ENCODE measurements at places on chromosomes 12 and 14.
A peak's percentile ranks its signal among the peaks of the same experiment; 100 is the strongest.

- DNase-seq, result peak; percentile 79
Measured at GRCh38 chr14:100673085-100673806, 53.4 kb upstream of the DLK1 start.

- DNase-seq, result no peak
Measured at GRCh38 chr14:90750191-90750590, 66.0 kb downstream of the TTC7B start.

- DNase-seq, result no peak
Measured at GRCh38 chr14:105378199-105378598, 20.1 kb upstream of the TEX22 start.

DNA sequence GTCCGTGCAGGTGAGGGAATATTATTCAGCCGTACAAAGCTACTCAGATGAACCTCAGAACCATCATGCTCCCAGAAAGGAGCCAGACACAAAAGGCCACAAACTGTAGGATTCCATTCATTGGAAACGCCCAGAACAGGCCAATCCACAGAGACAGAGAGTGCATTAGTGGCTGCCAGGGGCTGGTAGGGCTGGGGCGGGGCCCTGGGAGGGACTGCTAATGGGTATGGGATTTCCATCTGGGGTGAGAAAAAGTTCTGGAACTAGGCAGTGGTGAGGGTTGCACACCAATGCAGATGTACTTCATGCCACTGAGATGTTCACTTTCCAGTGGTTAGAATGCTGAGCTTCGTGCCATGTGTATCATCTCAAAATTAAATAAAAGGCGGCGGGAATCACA, 101.1 kb downstream of the RFLNA start:
- no peak for DNase-seq

DNA sequence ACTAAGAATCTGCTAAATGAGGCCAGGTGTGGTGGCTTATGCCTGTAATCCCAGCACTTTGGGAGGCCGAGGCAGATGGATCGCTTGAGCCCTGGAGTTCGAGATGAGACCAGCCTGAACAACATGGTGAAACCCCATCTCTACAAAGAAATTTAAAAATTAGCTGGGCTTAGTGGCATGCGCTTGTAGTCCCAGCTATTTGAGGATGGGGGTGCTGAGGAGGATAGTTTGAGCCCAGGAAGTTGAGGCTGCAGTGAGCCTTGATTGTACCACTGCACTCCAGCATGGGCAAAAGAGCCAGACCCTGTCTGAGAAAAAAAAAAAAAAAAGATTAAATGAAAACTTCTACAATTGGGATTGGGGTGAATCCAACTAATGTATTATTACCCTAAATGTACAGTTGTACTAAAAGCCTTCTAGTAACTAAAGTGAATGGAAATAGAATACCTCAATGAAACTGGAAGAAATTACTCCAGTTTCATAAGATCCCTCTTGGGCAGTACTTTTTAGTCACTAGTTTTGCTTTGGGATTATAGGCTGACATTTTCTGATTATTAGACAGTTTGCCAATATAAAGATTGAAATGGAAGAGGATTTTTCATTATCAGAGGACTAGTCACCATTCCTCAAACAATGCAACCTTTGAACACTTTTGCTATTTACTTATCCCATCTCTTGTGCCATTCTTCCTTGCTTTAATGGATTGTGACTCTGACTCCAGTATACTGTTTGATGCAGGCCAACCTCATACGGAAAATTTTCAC, 14.3 kb downstream of the COCH start:
- DNase-seq, result no peak

GRCh38 chr14:95998656-95999055, 40.5 kb upstream of the C14orf132 start:
- peak; percentile 62 for DNase-seq

DNA sequence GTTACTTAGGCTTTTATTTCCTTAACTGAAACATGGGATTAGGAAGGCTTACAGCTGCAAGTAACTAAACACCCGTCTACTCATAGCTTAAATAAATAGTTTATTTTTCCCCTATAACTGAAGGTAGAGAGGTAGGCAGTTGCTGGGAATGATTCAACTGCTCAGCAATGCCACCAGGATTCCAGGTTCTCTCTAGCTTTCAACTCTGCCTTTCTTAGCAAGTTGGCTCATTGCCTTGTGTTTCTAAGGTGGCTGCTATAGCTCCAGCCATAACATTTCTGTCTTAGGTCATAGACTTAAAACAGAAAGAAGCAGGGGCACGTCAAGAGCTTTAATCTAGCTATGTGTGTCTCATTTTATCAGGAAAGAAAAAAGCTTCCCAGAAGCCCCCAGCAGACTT, 103.7 kb upstream of the MDM1 start:
- no peak for DNase-seq

DNA sequence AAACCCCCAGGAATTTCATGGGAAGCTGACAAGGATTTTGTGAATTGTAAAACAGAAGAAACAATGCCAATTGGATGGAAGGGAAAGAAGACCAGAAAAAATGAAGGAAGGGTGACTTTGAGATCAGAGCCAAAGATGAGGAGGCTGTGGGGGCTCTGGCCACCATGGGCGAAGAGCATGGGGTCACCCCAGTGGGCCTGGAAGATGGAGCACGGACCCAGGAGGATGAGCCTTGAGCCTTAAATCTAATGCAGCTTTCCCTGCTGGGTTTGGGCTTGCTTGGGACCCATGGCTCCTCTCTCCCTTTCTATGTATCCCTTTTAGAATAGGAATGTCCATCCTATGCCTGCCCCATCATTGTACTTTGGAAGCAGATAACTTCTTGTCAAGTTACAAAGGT, 322.2 kb downstream of the TMEM121 start:
- no peak for DNase-seq

GRCh38 chr12:56687223-56688128, 608 bp downstream of the PTGES3 start:
- DNase-seq, result peak; percentile 76

DNA sequence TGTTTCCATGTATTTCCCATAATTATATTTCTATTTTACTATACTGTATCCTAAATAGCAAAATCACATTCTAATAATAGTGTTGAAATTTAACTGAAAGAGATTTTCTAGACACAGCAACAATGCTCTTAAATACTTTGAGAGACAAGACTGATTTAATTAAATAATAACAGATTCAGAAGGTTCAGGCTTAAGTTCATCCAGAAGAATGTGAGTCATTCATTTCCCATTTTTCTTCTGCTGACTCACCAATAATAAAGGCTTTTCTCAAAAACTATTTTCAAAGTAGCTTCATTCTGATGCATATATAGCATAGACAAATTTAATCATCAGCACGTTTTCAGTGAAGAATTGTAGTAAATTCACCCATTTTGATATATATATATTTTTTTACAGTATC, 481.4 kb downstream of the MDGA2 start:
- DNase-seq, result no peak

DNA sequence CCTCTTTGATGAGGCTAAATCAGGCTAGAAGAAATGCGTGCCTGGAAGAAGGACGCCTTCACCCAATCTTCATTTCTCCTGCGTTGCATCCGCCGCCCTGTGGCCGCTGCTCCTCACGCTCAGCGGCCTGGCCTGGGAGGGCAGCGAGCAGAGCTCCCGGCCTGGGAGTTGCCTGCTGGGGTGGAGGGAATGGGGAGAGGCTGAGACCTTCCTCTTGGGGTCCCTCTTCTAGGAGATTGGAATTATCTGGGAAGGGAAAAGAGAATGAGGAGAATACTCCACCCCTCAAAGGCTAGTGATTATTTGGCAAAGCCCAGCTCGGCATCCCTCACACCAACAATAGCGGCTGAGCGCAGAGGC, 2.4 kb upstream of the HOXC12 start:
- DNase-seq, result no peak

DNA sequence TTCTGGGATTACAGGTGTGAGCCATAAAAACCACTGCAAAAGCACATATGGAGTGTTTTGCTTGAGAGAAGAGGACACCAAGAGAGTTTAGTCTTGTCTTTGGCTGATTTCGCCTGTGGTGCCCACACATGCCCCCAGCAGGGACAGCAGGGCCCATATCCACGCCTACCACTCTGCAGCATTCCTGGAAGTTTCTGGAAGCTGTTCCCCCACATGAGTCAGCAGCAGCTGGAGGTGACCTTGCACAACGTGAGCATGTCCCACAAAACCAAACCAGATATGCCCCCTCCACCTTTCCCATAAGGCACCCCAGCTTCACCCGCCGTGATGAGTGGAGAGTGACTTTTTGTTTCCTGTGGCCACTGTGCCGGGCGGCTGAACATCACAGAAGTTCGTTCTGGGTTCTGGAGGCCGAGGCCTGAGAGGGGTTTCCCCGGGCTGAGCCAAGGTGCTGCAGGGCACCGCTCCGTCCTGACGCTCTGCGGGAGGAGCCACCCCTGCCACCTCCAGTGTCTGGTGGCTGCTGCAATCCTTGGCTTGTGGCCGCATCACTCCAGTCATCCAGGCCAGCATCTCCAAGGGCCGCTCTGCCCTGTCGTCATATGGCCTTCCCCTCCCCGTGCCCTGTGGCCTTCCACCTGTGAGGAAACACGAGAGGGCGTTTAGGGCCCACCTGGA, 4.7 kb downstream of the ASPG start:
- no peak for DNase-seq

- no peak for DNase-seq
Measured at GRCh38 chr14:99316281-99317163, 44.5 kb upstream of the BCL11B start.

DNA sequence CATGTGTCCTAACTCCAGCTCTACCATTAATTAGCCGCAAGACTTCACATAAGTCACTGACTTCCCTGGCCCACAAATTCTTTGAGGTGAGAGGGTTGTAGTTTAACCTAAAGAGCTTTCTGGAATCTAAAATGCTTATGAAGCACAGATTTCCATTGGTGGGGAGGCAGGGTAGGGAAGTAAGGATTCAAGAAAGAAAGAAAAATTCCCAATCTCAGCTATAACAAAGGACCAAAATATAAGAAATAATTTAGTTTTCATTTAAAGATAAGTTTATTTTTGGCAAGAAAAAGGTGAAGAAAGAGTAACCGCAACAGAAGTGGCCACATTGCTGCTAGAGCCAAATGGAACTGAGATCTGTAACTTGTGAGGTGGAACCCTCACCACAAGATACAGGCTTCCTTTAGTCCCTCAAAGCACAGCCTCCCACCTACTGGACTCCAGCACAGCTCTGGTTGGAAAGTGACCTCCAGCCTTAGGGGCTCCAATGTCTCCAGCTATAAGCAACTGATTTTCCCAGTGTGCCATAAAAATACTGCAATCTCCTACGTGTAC, 23.6 kb downstream of the DAD1 start:
- DNase-seq, result no peak

- no peak for DNase-seq
Measured at GRCh38 chr12:130281153-130281799, 56.4 kb upstream of the PIWIL1 start.

- no peak for DNase-seq
Measured at GRCh38 chr14:102868956-102869547, 53.4 kb upstream of the AMN start.

Data from DMS53 (cell line).